ACHN (cell line): ENCODE measurements at places on chromosomes 5 and 9.

DNA sequence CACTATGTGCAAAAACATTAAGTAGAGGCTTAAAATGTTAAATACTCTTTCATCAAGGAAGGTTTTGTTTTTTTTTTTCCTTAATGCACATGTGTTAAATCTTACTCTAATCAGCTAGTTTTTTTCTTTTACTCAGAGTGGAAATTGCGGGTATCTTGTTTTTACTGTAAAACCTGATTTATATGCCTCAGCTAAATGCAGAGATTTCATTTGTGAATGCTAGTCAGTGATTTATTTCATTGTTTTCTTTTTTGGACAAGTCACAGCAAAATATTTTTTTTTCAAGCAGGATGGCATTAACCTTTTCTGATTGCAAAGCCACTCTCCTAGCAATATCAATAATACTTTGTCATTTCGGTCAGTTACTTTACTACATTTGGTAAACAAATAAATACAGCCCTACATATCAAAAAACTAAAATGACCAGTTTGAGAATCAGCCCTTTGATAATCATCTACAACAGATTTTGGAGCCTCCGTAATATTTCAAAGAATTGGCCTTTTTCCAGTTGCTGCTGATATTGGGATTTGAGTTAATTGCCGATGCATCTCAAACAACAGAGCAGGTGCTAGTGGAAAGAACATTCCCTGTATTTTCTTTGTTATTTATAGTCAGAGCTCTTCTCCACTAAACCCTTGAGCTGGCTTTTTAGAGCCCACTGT lies 579.2 kb upstream of the ZNF608 start:
- no peak for DNase-seq

GRCh38 chr5:36950586-36951457 lies 74.3 kb downstream of the NIPBL start:
- peak; percentile 37 for DNase-seq

- DNase-seq: no peak
These were observed 2.0 kb downstream of the NR2F1-AS1 start for GRCh38 chr5:93578813-93579691.

DNA sequence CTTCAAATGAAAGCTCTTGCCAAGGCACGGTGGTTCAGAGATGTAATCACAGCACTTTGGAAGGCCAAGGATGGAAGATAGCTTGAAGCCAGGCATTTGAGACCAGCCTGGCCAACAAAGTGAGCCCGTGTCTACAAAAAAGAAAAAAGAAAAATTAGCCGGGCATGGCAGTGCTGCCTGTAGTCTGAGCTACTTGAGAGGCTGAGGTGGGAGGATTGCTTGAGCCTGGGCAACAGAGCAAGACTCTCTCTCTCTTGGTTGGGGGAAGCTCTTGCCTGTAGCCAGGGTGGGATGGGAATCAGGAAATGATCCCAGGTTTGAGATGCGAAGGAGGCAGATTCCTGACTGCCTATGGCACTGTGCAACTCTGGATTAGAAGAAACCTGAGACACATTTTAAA lies 62.1 kb downstream of the IL6ST start:
- no peak for DNase-seq

GRCh38 chr9:122334916-122335315 lies 35.9 kb upstream of the PTGS1 start:
- no peak for DNase-seq

GRCh38 chr5:149387982-149388381 lies 8.9 kb upstream of the IL17B start:
- no peak for DNase-seq

- peak; percentile 65 for DNase-seq
These were observed 851 bp upstream of the ZDHHC12 start for GRCh38 chr9:128724744-128725211.

GRCh38 chr5:171955761-171956160 lies 50.7 kb downstream of the FBXW11 start:
- DNase-seq: no peak
